ENCODE measurements at places on chromosomes 16 and 17. TPM values are rescaled to one million over a fixed set of nuclear protein-coding genes. Genes with fewer than 3 reads are reported as not detected.

DNA sequence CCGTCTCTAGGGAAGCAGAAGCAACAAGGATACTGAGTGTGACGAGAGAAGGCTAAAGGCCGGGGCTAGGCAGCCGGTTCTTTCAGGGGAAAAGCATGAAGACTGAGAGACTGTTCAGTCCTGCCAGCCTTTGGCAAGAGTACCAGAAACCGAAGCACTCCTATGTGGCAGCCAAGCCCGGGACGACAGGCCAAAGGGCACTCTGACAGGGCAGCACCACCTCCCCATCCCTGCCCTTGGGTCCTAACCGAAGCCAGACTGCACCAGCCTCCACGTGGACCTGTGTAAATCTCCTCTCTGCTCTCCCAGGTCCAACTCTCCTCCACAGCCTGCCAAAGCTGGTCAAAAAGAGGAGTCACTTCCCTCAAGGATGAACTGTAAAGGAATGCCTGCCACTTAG, 23.5 kb upstream of the ALOX15 start:
- DNase-seq: no peak

- DNase-seq: no peak
Measured at GRCh38 chr17:43665084-43665936, 3.6 kb upstream of the MEOX1 start.

ARL4D gene
- 18.6 TPM for total RNA-seq

KRT31 gene
- total RNA-seq: not detected

ZNF597 gene
- 2.2 TPM for total RNA-seq

GRCh38 chr17:53948323-53948722, 125.6 kb downstream of the KIF2B start:
- no peak for DNase-seq

NTHL1 gene
- 11.8 TPM for total RNA-seq

STRADA gene
- 20.3 TPM for total RNA-seq

PLLP gene
- 10.7 TPM for total RNA-seq

DNA sequence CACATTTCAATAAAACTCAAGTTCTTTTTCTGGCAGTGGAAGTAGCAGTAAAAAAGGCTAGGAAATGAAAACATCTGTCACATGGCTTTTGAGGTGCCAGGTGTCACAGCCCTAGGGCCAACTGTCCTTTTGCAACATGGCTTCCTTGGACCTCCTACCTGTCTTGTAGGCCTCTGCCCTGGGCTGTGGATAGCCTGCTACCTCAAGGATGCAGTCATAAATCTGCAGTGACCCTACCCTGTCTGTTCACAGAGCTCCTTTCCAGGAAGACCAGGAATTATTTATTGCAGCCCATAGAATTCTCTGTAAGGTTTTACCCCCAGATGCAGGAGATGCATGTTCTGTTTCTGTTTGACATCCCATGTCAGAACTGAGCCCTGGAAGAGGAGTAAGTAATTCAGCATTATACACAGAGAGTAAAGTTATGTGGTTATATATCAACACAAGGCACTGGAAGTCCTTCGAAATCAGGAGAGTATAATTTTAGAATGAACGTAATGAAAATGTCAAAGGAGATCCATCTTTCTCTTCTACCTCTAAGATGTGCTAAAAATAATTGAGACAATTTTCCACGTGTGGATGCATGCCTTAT, 172.6 kb downstream of the MAP2K4 start:
- DNase-seq: peak; percentile 55

SCARF1 gene
- total RNA-seq: 6.2 TPM

GRCh38 chr17:1545618-1546017, 17.0 kb downstream of the PITPNA start:
- no peak for DNase-seq

GRCh38 chr17:4676791-4677190, 27.1 kb downstream of the PELP1 start:
- DNase-seq: no peak

EXOC7 gene
- 85.4 TPM for total RNA-seq

TMEM204 gene
- total RNA-seq: 39.5 TPM

HSPB9 gene
- not detected for total RNA-seq

CFAP119 gene
- total RNA-seq: 0.42 TPM

RNFT1 gene
- 8.8 TPM for total RNA-seq

- DNase-seq: no peak
Measured at GRCh38 chr17:66306446-66306845, 4.0 kb downstream of the PRKCA start.

DNA sequence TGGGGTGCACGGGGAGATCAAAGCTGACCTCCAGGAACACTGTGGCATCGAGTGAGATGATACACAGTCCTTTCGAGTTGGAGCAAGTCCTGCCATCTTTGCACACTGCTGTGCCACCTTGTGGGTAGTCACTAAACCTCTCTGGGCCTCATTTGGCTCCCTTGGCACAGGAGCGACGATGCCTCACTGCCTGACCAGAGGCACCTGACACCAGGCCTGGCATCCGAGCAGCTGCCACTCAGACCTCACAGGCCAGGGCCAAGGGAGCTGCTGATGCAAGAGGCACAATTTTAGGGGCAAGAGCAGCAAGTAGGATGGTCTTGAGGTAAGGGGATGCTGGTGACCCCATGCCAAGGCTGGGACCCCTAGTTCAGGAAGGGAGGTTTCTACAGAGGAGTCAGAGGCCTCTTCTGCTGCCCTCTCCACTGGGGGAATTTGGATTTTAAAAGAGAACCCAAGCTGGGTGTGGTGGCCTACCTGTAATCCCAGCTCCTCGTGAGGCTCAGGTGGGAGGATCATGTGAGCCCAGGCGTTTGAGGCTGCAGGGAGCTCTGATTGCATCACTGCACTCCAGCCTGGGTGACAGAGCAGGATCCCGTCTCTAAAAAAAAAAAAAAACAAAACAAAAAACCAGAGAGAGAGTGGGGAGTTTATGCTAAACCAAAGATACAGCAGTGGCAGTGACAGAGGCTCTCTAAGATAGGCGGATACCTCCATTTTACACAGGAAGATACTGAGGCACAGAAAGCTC, 6.7 kb upstream of the ADGRG1 start:
- no peak for DNase-seq

GRCh38 chr17:69012895-69013805, 47.6 kb downstream of the ABCA9 start:
- DNase-seq: no peak

GRCh38 chr17:46059486-46059885, 60.4 kb downstream of the STH start:
- no peak for DNase-seq

Data from esophagus muscularis mucosa (tissue), 4 donors.